ENCODE measurements at places on chromosomes 1 and 21. TPM values are rescaled to one million over a fixed set of nuclear protein-coding genes. Genes with fewer than 3 reads are reported as not detected.

- no peaks in the 10 kb centered on the region for H3K27me3 ChIP-seq
- DNase-seq, result no peak
- H3K36me3 ChIP-seq, result no peaks in the 10 kb centered on the region
Measured at GRCh38 chr1:178282949-178283367, 189.1 kb downstream of the RASAL2 start.

- no peaks in the 10 kb centered on the region for H3K27me3 ChIP-seq
- H3K4me3 ChIP-seq, result no peak overlapping the region
- H3K27ac ChIP-seq, result no peak overlapping the region
- no peaks in the 10 kb centered on the region for H3K36me3 ChIP-seq
- no peak for DNase-seq
Measured at GRCh38 chr1:84936116-84936810, 43.3 kb upstream of the LPAR3 start.

DNA sequence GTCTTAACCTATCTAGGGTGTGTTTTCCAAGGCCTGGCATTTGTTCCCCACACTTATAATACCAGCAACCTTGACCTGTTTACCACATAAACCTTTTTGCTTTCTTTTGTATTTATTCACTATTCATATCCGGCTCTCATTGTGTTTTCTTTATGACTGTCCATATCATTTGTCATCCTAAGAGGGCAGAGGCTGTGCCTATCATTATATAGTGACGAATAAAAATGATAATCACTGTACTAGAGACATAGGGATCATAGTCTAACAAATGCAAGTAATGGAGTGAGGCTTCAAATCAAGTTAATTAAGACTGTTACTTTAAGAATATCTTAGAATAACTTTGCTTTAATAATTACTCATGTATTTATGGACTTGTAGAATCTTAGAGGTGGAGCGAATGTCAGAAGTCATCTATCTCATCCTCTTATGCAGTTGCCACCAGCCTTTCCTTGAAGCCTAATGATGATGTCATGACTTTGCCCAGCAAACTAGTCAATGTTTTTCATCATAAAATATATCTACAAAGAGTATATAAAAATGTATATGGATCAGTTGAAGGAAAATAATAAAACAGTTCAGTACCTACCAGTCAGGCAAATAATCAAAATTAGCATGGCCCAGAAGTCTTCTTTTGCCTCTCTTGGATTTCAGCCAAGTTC, 4.7 kb upstream of the ETV3 start:
- no peak overlapping the region for H3K4me3 ChIP-seq
- DNase-seq, result no peak
- H3K36me3 ChIP-seq, result no peaks in the 10 kb centered on the region
- no peaks in the 10 kb centered on the region for H3K4me1 ChIP-seq

GRCh38 chr1:25467193-25467592, 36.5 kb downstream of the MACO1 start:
- H3K4me1 ChIP-seq, result peaks cover 52% of the 10 kb centered on the region
- H3K27me3 ChIP-seq, result no peaks in the 10 kb centered on the region
- H3K27ac ChIP-seq, result no peak overlapping the region
- H3K4me3 ChIP-seq, result no peak overlapping the region
- DNase-seq, result no peak

GRCh38 chr1:175498002-175498401, 245.4 kb downstream of the TNR start:
- H3K27me3 ChIP-seq, result peaks cover 44% of the 10 kb centered on the region
- DNase-seq, result no peak
- no peaks in the 10 kb centered on the region for H3K4me1 ChIP-seq
- no peak overlapping the region for H3K27ac ChIP-seq

- DNase-seq, result no peak
- no peaks in the 10 kb centered on the region for H3K36me3 ChIP-seq
- H3K27me3 ChIP-seq, result no peaks in the 10 kb centered on the region
Measured at GRCh38 chr1:201275253-201275666, 8.0 kb upstream of the PKP1 start.

GRCh38 chr1:195472291-195472690, 1135.9 kb downstream of the KCNT2 start:
- no peak for DNase-seq
- H3K4me1 ChIP-seq, result no peaks in the 10 kb centered on the region
- H3K4me3 ChIP-seq, result no peak overlapping the region
- H3K36me3 ChIP-seq, result no peaks in the 10 kb centered on the region

DNA sequence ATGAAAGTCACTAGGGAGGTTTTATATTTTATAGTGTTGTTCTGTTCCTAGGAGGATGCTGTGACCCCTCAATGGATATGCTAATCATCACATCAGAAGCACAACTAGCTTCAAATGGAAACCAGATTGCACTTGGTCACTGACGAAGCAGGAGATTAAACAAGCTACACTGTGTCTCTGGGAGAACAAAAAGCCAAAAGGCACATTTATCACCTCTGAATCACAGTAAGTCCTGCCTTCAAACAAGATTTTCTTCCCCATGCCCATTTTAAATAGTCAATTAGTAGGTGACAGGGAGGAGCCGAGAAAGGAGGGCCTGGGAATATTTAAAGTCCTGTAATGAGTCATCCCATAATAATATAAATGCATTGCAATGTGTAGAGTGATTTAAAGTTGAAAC, 38.1 kb downstream of the RGS2 start:
- H3K27ac ChIP-seq, result no peak overlapping the region
- DNase-seq, result no peak
- H3K36me3 ChIP-seq, result no peaks in the 10 kb centered on the region
- no peaks in the 10 kb centered on the region for H3K27me3 ChIP-seq
- H3K4me3 ChIP-seq, result no peak overlapping the region

- no peak overlapping the region for H3K27ac ChIP-seq
- no peaks in the 10 kb centered on the region for H3K27me3 ChIP-seq
- no peaks in the 10 kb centered on the region for H3K36me3 ChIP-seq
- no peaks in the 10 kb centered on the region for H3K4me1 ChIP-seq
- no peak overlapping the region for H3K4me3 ChIP-seq
- DNase-seq, result no peak
Measured at GRCh38 chr1:231065510-231066241, 25.6 kb upstream of the FAM89A start.

DNA sequence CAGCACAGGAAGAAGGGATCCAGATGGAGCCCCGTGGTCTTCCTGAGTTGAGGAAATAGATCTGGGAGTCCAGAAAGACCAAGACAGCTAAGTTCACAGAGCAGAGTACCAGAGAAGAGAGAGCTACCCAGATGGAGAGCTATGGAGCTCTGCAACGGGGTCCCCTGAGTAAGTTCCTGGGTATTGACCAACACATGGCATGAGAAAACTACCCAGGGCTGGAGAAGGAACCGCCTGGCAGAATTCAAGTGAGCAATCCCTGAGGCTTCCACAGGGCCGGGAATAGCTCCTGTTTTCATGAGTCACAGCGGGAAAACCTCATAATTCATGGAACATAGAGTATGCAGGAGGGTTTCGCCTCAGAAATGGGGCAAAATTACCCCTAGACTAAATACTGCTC, 19.7 kb downstream of the STPG1 start:
- no peaks in the 10 kb centered on the region for H3K36me3 ChIP-seq
- H3K27me3 ChIP-seq, result no peaks in the 10 kb centered on the region
- H3K4me1 ChIP-seq, result peaks cover 17% of the 10 kb centered on the region
- peak; percentile 57 for DNase-seq

DNA sequence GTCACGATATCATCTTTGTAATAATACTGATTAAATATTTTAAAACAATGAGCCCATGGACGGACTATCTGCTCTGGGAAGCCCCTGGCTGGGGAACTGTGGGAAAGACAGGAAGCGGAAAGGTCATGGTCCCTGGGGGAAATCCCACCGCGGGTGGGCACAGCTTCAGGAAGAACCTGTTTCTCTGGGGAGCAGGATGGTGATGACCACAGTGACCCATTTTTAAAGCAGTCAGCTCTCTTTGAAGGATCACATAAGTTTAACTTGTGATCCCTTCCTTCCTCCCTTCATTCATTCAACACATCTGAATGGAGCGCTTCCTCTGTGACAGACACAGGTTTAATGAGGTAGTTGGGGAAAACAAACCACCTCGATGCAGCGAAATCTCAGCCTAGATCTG, 73.0 kb downstream of the DHRS3 start:
- H3K4me1 ChIP-seq, result peaks cover 49% of the 10 kb centered on the region
- no peak overlapping the region for H3K27ac ChIP-seq
- H3K36me3 ChIP-seq, result no peaks in the 10 kb centered on the region
- no peak overlapping the region for H3K4me3 ChIP-seq
- no peak for DNase-seq
- no peaks in the 10 kb centered on the region for H3K27me3 ChIP-seq

- no peak for DNase-seq
- H3K4me1 ChIP-seq, result peaks cover 14% of the 10 kb centered on the region
- H3K4me3 ChIP-seq, result no peak overlapping the region
- H3K27me3 ChIP-seq, result no peaks in the 10 kb centered on the region
- H3K36me3 ChIP-seq, result peaks cover 47% of the 10 kb centered on the region
- H3K27ac ChIP-seq, result no peak overlapping the region
Measured at GRCh38 chr1:16124377-16125087, 31.3 kb downstream of the EPHA2 start.

- H3K27ac ChIP-seq, result peak overlapping the region; percentile 60
- H3K4me3 ChIP-seq, result no peak overlapping the region
- H3K36me3 ChIP-seq, result no peaks in the 10 kb centered on the region
- DNase-seq, result no peak
- peaks cover 27% of the 10 kb centered on the region for H3K4me1 ChIP-seq
Measured at GRCh38 chr1:184329962-184330868, 56.6 kb upstream of the C1orf21 start.

GRCh38 chr1:42928859-42929258, 29.8 kb downstream of the SLC2A1 start:
- H3K27me3 ChIP-seq, result no peaks in the 10 kb centered on the region
- DNase-seq, result no peak
- peaks cover 25% of the 10 kb centered on the region for H3K4me1 ChIP-seq
- no peak overlapping the region for H3K27ac ChIP-seq

GRCh38 chr1:212315907-212316306, 30.7 kb downstream of the PPP2R5A start:
- no peak overlapping the region for H3K27ac ChIP-seq
- DNase-seq, result no peak
- no peak overlapping the region for H3K4me3 ChIP-seq
- H3K4me1 ChIP-seq, result peaks cover 17% of the 10 kb centered on the region
- no peaks in the 10 kb centered on the region for H3K27me3 ChIP-seq

Gene RNF186
- total RNA-seq, result not detected

Gene CNIH3
- 2.3 TPM for total RNA-seq

Gene ESRRG
- 5.4 TPM for total RNA-seq

Gene ZNF692
- total RNA-seq, result 19.4 TPM

Gene IRF6
- 0.66 TPM for total RNA-seq

Gene KRTAP12-2
- total RNA-seq, result not detected

All from esophagus muscularis mucosa (tissue), 4 donors.